Urinary bladder (tissue), 4 donors: ENCODE measurements at places on chromosomes 2 and 18.

DNA sequence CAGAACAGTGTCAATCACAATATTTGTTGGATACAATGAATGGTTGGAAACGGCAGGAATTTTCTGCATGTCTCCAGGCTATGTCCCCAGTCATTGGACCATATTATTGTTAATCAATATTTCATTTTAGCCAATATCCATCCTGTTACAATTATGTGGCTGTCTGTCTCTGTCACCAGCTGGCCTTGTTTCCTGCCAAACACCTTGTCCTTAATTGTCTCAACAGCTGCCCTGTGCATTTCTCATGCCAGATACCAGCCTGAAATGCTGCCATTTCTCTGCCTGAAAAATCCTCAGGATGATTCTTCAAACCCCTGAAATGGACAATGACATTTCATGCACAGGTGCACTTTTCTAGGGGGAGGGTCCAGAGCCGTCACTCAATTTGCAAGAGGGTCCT lies 170.6 kb downstream of the ALPK2 start:
- no peak for DNase-seq

DNA sequence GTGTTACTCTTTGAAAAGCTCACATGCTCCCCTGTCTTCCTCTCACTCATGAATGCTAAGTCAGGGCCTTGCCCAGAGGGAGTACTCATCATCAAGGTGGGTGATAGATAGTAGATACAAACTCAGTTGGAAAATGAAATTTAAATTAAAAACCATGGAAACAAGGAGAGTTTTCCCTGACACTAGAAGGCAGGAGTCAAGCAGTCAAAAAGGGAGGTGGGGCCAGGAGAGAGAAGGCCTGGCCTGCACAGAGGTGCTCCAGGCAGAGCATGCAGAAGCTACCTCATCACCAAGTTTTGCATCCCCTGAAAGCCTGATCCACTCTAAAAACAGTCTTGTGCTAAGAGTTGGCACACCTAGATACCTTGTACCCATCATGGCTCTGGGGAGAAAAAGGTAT lies 143.7 kb downstream of the MYO5B start:
- no peak for DNase-seq

DNA sequence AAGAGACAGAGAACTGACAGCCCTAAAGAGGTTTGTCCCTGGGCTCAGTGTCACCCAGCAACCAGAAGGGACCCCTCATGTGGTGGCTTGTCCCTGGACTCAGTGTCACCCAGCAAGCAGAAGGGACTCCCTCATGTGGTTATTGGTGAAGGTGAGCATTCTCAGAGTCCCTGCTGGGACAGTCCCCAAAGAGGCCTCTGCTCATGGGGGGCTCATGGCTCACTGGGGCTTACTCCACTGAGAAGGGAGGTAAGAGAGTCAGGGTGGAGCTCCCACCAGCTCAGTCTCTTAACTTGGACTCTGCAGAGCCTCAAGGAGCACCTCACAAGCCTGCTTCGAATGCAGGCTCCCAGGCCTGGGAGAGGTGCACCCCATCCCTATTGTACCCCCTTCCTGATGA lies 145.2 kb upstream of the COPS8 start:
- DNase-seq, result no peak

GRCh38 chr2:50582164-50582563 lies 449.8 kb downstream of the NRXN1 start:
- DNase-seq, result no peak

DNA sequence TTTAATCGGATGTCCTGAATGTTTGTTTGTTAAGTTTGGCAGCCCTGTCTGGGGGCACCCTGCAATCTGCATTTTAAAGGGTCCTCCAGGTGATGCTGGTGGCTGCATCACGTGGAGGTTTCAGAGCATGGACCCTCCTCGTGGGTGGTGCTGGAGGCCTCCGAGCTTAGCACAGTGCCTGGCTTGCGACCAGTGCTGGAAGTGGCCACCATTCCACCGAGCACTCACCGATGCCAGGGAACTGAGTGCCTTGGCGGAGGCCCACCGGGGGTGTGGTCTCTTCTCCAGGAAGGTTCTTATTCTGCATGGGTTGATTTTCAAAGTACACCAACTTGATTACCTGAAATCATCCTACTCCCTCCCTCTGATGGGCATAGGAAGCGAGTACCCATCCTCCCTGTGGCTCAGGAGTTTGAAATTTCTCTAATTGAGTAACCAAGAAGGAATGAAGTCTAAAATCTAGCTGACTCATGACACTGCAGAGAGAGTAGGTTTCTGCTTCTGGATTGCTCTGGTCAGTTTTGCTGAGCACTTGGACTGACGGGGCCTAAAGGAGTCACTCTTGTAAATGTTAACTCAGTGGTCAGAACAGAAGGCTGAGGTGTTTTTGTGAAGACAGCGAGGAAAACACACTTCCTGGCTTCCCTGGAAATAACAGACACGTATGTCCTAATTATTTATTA lies 58.1 kb upstream of the SLC66A3 start:
- no peak for DNase-seq
